ENCODE measurements at places on chromosomes 5 and 9.

- H3K27me3 ChIP-seq = peaks cover 3% of the 10 kb centered on the region
- H3K4me1 ChIP-seq = peaks cover 16% of the 10 kb centered on the region
- H3K27ac ChIP-seq = no peak overlapping the region
- no peaks in the 10 kb centered on the region for H3K36me3 ChIP-seq
- no peak for DNase-seq
Observed at GRCh38 chr9:79428422-79428821, 143.3 kb upstream of the TLE4 start.

- H3K27me3 ChIP-seq = no peaks in the 10 kb centered on the region
- peak; percentile 55 for DNase-seq
- no peak overlapping the region for H3K4me3 ChIP-seq
- no peaks in the 10 kb centered on the region for H3K36me3 ChIP-seq
- no peaks in the 10 kb centered on the region for H3K4me1 ChIP-seq
Observed at GRCh38 chr5:15995341-15996052, 184.1 kb downstream of the MARCHF11 start.

DNA sequence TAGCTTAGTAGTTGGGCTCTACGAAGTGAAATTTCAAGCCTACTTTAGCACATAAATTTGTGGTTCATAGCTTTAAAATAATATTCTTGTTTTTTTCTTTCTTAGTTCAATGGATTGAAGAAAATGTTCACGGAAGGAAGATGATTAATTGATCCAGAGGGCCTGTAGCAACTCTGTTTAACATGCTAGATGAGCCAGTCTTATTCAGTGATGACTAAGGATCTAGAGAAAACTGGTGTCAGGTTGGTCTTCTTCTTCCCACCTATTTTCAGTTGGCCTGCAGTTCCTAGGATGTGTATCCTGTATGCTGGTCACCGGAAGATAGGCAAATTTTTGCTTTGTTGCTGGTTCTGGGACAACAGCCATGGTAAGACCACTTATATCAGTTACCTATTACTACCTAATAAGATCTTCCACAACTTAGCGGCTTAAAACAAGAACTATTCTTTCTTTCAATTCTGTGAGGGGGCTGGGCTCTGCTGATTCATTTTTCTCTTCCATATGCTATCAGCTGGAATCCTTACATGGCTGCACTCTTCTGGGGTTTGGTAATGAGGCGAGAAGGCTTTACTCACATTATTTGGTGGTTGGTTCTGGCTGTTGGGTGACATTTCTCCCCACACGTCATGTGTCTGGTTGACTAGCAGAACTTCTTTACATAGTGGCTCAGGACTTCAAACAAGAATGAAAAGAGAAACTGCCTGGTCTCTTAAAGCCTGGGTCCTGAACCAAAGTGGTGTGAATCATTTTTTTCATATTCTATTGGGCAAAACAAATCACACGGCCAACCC, 182.7 kb upstream of the ACTBL2 start:
- H3K36me3 ChIP-seq = no peaks in the 10 kb centered on the region
- H3K27ac ChIP-seq = no peak overlapping the region
- no peaks in the 10 kb centered on the region for H3K4me1 ChIP-seq
- no peak overlapping the region for H3K4me3 ChIP-seq
- H3K27me3 ChIP-seq = no peaks in the 10 kb centered on the region

GRCh38 chr5:32942225-32942989, 231.3 kb downstream of the NPR3 start:
- H3K4me1 ChIP-seq = no peaks in the 10 kb centered on the region
- peak; percentile 87 for DNase-seq
- no peaks in the 10 kb centered on the region for H3K27me3 ChIP-seq
- H3K36me3 ChIP-seq = no peaks in the 10 kb centered on the region

DNA sequence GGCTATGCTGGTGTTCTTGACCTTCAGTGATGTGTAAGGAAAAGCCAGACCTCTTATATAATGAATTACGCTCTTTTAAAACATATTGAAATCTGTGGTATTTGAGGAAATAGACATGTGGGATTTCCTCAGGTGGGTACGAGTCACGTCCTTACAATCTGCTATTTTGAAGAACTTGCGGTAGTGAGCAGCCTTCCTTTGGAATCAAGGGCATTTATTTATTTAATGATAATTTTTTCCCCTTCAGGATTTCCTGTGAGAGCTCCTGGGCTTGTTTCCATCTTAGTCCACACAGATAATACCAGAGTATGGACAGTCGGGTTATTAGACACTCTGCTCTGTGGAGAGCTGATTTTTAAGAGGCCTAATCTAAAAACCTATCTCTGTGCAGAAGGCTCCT, 167.9 kb downstream of the ARHGEF28 start:
- H3K27ac ChIP-seq = no peak overlapping the region
- H3K27me3 ChIP-seq = no peaks in the 10 kb centered on the region
- DNase-seq = no peak
- H3K4me3 ChIP-seq = no peak overlapping the region
- H3K4me1 ChIP-seq = no peaks in the 10 kb centered on the region
